DMS153 (cell line): ENCODE measurements at places on chromosomes 3 and 15.

GRCh38 chr15:39649757-39650156 is 68.9 kb downstream of the THBS1 start:
- DNase-seq = no peak

DNA sequence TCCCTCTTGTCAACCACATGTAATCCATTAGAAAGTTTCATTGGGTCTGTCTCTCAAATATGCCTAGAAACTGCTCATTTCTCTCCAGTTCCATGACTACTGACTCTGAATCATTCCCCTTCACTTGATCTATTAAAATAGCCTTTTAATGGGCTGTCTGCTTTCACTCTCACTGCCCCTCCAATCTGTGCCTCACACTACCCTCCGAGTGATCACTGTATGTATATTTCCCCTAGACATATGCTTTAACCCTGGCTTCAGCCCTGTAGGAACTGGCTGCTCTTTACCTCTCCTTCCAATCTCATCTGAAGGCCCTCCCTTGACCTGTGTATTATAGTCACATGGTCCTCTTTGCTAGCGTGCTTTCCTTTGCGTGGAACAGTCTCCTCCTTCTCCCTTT is 282.8 kb upstream of the ADAMTS9 start:
- no peak for DNase-seq

DNA sequence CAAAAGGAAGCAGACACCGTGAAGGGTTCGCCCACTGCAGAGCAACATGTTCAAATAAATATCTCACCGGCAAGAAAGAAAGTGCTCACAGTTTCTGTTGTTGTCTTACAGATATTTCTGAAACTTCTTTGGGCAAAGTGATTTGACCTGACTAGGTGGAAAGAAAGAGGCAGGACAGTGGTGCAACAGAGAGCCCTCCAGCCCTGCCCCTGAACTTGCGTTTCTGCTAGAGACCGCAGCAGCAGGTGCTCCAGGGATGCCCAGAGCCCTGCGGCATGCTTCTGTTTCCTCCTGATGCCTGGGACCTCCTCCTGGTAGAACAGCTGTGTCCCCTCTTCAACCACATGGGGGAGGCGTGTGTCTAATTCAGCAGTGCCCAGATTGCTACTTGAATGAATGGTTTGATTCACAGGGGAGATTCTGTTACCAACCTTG is 123.4 kb downstream of the ATP10A start:
- DNase-seq = no peak

GRCh38 chr3:159922861-159923312 is 65.7 kb upstream of the IL12A start:
- DNase-seq = no peak

DNA sequence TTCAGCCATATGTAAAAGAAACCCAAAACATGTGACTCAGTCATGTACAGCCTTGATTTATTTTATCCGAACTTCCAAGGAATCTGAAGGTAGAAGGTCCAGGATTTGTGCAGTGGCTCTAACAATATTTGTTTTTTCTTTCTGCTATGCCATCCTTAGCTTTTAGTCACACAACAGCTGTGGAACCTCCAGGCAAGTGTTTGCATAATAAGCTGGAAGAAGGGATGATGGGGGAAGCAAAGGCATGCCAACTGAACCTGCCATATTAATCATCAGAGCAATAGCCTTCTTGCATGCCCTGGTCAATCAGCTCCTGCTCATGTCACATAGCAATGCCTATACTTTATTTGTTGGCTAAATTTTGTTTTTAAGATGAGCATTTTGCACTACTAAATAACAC is 444.7 kb upstream of the ARPP21 start:
- no peak for DNase-seq

- no peak for DNase-seq
These were observed 115.4 kb upstream of the GALNT15 start for GRCh38 chr3:16059081-16059537.

- DNase-seq = no peak
These were observed 85.2 kb upstream of the PRR23E start for GRCh38 chr3:127107491-127108375.

DNA sequence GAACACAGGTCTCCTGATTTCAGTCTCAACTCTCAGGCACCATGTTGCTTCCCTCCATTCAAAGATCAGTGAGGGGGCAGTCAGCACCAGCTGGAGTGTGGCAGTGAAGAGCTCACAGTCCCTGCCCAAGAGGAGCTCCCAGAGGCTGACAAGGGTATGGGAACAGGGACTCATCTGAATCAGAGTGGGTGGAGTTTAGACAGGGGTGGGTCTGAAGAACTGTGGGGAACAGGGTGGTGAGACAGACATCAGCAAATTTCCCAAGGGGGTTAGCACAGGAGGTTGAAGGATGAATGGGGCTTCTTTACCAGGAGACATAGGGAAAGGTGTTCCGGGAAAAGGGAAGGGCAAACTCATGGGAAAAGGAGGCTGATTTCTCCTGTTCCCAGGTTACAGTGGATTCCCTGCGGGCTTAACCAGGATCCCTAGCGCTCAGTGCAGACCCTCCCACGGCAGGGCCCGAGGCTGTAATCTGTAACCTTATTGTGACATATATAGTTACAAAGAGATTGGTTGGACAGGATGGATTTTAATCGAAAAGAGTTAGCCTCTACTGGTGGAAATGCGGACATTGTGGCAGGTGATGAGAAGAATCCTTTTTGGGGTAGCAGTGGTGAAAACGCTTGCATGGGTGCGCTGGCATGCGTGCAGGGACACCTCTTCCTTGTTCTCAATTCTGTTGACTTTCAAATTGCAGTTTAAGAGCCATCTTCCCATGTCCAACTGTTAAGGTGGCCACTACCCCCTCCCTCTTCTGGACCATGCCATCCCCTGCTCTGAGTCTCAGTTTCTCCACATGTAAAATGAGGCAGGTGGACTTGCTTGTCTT is 160.3 kb downstream of the SMAD6 start:
- no peak for DNase-seq

GRCh38 chr15:82044373-82045178 is 1.2 kb downstream of the MEX3B start:
- DNase-seq = peak; percentile 25

DNA sequence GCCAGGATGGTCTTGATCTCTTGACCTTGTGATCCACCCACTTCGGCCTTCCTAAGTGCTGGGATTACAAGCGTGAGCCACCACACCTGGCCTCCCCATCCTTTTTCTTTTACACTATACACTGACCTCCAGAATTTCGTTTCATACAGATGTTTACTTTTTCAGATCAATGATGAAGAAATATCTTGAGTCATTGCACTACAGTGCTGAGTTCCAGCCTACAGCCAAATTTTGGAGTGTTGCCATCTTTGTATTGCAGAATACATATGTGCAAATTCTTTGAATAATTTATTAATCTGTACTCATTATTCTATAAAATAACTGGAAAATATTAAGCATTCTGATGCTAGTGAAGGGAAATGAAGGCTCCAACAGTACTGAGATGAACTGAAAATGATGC is 12.5 kb downstream of the ZPLD1 start:
- DNase-seq = no peak

DNA sequence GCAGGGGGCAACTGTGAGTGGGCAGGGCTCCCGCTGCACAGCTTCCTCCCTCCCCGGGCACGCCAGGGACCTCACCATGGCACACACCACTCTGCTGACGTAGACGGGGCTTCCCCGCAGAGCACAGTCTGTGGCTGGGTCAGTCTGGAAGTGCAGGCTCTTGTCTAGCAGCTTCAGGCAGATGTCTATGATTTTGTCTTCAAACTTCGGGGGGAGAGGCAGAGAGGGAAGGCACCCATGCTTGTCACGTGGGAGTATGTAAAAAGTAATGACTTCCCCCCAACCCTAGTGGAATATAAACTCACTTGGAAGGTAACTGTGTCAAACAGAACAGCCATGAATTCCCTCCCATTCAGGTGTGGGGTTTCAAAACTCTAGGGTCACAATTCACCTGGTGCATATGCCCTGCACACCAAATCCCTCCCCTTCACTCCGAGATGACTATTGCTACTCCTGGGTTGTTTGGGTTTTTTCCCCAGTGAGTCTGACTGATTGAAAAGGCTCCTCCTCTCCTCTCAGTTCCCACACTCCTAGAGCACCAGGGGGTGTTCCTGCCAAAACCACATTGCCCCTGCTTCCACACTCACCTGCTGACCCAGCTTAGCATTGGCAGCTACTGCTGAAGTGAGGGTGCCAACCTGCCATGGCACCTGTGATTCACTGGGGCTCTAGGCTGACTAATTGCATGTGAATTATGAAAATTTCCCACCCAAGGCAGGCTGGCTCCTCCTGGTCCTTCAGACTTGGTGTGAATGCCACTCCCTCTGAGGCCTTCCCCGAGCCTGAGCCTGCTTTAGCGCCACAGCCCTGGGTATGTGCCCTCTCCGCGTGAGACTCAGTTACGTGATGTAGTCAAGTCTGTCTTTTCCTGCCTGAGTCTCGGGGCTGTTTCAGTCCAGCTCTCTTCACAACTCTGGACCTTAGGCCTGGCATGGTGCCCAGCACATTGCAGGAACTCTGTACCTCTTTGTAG is 13.0 kb downstream of the TGM5 start:
- no peak for DNase-seq

- DNase-seq = no peak
These were observed 24.8 kb upstream of the VGLL4 start for GRCh38 chr3:11668243-11669235.

DNA sequence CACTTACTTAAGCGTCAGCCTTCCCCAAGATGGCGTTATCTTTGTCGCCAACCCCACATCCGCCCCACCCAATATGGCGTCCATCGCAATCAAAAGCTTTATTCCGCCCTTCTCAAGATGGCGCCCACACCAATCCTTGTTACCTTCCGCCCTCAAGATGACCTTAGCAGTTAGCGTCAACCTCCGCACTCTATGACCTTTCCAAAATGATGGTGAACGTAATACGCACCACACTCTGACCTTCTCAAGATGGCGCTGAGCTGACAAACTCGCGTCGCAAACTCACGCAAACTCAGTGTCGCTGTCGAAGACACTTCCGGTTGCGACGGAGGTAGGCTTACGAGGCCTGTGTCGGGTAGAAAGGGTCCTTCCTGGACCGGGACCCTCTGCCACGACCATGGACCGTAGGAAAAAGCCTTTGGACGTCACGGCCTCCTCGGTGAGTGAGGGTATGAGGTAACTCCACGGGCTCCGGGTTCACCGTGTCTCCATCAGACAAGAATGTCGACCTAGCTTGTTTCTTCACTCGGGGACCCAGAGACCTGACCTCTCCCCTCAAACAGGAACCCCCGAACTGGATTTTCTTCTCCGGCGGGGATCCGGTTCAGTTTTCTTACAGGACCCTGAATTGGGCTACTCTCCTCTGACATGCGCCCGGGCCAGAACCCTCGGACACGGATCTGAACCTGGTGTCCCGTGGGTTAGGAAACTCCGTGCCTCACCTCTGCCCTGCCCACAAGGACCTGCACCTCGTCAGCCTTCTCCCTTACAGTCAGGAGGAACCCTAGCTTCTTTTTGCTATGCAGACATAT is at the start of gene CCDC174:
CCDC174 (plus strand) TSS at position 323 of the 812 bp plus-strand sequence; CDS start at position 398, 75 bp downstream.
- peak; percentile 94 for DNase-seq

- DNase-seq = no peak
These were observed 169.3 kb upstream of the STAC start for GRCh38 chr3:36210840-36211651.

- DNase-seq = no peak
These were observed 4.0 kb upstream of the IL17RD start for GRCh38 chr3:57169108-57169507.

DNA sequence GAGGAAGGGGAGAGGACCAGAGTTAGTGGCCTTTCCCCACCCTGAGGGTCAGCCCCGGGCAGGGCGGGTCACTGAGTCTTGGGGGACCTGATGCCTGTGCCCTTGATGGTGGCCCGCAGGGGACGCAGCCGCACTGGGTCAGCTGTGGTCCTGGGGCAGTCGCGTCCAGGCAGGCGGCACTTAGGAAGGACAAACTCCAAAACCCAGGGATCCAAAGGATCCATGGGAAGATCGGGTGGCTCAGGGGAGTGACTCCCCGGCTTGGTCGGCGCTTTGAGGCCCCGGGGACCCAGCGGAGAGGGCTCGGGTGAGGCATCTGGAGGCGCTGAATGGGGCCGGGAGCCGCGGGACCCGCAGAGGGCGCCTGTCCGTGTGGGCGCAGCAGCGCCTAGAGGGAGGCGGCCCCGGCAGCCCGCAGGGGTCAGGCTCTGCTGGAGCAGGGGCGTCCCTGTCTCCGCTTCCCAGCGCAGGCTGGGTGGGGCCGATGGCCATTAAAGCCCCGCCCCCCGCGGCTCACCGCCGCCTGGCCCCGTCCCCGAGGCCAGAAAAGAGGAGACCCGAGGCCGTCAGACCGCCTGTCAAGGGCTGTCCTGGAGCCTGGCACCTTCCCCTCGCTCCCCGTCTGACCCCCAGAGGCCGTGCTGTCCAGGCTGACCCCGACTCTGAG is 17.5 kb downstream of the CIDEC start:
- no peak for DNase-seq

- no peak for DNase-seq
These were observed 291.9 kb upstream of the POU1F1 start for GRCh38 chr3:87568331-87568730.

DNA sequence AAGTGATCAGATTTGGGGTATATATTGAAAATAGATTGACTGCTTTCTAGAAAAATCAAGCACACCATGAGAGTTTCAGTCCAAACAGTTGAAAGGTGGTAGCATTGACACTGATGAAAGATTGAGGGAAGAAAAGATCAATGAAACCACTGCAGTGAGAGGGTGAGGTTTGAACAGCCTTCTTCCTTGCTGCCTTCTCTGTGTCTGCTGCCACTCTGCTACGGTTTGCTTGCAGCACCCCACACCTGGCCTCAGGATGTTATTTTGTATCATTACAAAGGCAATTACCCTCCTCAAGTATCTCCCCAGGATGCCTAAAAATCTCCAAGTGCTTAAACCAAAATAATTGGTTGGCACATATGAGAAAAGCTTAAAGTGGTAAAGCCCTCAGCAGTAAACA is 683.6 kb upstream of the ARPP21 start:
- no peak for DNase-seq

GRCh38 chr15:50113187-50113505 is 5.9 kb downstream of the ATP8B4 start:
- no peak for DNase-seq

DNA sequence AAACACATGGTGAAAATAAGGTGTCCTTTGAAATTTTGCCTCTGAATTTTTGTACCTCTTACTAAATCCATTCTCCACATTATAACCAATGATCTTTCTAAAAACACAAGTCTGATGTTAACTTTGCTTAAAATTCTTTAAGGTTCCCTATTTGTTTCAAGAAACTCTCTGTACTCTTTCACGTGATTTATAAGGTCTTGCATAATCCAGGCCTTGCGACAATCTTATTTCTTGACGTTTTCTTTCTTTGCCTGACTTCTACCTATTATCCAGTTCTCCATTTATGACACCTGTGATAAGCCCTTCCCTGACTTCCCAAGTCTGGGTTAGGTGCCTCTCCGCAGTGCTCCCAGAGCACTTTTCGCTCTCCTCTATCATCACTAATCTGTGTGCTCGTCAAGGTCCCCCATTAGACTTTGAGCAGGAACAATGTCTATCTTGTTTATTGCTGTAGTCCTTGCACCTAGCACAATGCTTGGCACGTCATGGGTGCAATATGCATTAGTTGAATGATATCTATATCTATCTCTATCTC is 24.3 kb upstream of the KPNA1 start:
- DNase-seq = no peak

- DNase-seq = no peak
These were observed 29.0 kb downstream of the POMGNT2 start for GRCh38 chr3:43076857-43077256.

- no peak for DNase-seq
These were observed 122.3 kb downstream of the MITF start for GRCh38 chr3:69861556-69861955.
